NAMALWA (cell line): ENCODE measurements at places on chromosomes 16 and 17.
A peak's percentile ranks its signal among the peaks of the same experiment; 100 is the strongest.

GRCh38 chr16:5045499-5046115 is 11.9 kb upstream of the NAGPA start:
- no peak for DNase-seq

DNA sequence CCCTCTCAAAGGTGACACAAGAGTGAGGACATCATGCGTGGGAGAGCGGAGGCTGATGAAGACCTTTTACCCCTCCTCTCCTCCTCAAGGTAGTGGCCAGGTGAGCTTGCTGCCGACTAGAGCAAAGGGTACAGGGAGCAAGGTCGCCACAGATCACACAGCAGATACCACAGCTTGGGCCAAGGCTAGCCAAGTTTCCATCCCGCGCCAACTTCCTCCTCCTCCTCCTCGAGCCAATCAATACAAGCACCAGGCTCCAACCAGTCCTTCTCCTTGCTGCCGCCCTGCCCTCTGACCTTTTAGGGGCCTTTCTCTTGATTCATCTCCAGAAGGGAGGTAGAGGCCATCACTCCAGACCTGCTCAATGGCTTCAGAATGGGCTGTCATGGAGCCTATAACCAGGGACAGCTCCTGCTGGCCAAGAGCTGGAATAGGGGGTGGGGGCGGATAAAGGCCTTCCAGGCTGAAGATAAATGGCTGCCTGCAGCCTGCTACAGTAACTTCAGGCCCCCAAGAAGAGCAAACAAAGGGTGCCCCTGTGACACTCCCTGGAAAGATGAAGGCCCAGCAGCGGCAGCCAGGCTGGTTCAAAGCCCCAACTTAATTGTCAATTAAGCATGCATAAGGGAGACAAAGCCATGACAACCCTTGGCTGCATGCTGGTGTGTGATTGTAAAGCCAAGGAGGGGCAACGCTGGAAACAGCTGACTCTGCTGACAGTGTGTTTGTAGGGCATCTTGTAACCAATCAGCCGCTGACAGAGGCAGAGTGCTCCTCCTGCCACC is 17.8 kb downstream of the HNF1B start:
- no peak for DNase-seq

DNA sequence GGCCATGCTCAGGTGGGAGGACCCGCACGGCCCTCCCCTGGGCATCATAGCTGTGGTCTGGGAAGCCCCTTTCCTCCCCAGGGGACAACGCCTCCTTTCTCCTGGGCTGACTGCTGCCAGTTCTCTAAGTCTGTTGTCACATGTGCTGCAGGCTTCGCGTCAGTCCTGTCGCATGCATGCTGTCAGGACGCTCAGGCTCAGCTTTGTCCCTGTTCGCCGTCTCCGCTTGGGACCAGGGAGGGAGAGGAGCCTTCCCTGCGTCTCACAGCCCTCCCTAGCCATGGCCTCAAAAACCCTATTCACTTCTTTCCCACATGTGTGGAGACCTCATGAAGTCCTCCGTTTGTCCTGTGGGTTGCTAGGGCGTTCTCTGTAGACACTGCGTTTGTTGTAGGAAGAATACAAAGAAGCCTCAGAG is 21.4 kb downstream of the LDHD start:
- no peak for DNase-seq

DNA sequence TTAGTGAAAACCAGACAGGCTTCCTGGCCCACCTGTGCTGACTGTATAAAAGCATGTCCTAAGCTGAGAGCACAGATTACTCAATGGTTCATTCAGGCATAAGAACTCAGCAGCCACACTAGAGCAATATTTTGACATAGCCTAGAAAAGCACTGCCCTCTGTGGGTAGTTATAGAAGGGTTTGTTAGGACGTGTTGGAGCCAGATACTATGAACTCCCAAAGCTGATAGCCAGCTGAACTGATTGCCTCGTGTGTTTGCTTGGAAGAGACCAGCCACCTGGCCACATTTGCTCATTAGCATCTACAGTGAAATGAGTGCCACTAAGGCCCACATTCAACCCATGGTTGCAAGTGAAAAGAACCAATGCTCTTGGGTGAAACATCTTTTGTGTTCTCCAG is 30.8 kb upstream of the ABCA5 start:
- peak; percentile 5 for DNase-seq

- DNase-seq = no peak
These were observed 594.7 kb downstream of the TP53TG3F start for GRCh38 chr16:34054137-34054536.

GRCh38 chr17:40321524-40321929 is 12.5 kb downstream of the RARA start:
- no peak for DNase-seq

- no peak for DNase-seq
These were observed 89.0 kb upstream of the DNAH17 start for GRCh38 chr17:78665952-78666920.

DNA sequence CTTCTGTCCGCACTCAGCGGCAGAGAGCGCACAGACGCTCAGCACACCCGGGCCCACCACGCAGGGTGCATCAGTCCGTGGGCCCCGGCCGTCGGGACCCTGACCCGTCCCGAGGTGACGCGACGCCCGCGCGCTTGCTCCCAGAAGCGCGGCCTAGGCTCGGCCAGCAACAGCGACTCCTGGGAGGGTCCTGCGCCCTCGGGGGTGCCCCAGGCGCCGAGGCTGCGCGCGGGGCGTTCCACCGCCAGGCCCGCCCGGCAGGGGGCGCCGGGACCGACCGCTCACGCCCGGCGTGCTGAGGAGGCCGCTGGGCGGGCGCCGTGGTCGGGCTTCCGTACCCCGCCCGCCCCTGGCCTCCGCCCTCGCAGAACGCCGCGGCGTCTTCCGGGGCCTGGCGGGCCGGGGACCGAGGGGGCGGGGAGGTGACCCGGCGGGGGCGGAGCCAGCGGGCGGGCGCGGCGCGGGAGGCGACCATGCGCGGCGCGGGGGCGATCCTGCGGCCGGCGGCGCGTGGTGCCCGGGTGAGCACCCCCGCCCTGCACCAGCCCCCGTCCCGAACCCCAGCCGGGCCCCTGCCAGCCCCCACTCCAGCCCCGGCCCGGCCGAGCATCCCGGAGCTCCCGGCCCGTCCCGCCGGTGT is at the start of gene CISD3:
CISD3 (plus strand) TSS at position 456 of the 640 bp plus-strand sequence; CDS start at position 474, 18 bp downstream.
- peak; percentile 90 for DNase-seq

DNA sequence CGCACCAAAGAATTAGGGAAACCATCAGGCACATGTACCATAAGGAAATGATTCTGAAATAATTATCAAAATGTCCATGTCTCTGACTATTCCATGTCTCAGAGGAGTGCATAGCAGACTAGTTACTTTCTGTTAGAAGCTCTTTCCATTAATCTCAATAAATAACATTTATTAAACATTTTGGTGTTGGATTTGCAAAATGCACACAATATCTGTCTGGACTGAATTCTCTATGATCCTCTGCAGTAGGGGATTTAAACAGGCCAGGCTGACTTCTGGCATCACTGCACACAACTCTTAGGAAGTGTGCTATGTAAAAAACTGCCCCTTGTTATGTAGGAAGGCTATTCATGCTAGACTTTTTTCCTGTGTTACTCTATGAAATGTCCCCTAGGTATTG is 283.3 kb upstream of the CDH5 start:
- no peak for DNase-seq

DNA sequence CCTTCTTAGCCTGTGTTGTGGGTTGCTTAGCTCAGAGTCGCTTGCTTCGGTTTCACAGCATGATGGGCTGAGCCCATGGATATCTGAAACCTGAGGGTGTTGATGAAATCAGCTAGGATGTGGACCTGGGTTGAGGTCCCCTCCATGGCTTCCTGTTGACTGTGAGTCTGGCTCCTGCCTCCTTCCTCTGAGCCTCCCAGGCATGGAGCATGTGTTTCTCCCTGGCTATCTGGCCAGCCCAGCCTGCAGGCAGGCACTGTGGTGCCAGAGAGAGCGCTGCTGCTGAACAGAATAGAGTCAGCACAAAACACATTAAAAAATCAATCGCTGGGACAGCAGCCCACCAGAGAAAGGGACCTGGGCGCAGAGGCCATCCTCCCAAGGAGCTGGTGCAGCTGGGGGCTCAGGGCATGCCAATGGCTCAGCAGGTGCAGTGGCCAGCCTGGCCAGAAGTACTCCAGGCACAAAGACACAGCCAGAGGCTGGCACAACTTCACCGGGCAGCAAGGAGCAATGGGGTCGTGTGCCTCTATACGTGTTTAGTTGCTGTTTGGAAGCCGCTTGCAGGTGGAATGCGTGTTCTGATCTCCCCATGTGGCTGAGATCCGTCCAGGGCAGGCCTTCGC is 28.3 kb upstream of the GPRC5C start:
- DNase-seq = no peak

- no peak for DNase-seq
These were observed 35.5 kb downstream of the PIPOX start for GRCh38 chr17:29078183-29079045.

DNA sequence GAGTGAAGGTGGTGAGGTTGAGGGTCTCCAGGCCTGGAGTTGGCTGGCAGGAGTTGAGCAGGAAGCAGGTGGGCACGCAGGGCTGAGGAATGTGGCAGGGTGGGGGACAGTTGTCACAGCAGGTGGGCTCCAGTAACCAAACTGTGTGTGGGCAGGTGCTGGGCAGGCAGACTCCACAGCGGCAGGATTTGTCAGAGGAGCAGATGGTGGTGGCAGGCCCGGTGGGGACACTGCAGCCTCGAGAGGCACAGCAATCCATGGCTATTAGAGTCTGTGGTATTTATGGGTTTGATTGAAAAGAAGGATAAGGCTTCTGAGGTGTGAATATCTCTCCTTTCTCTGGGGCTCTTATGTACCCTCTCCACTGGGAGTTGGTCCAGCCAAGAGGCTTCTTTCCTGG is at the start of gene KRTAP3-3:
KRTAP3-3 (minus strand) TSS at position 326 of the 400 bp plus-strand sequence; CDS start at position 259, 67 bp downstream.
- no peak for DNase-seq

DNA sequence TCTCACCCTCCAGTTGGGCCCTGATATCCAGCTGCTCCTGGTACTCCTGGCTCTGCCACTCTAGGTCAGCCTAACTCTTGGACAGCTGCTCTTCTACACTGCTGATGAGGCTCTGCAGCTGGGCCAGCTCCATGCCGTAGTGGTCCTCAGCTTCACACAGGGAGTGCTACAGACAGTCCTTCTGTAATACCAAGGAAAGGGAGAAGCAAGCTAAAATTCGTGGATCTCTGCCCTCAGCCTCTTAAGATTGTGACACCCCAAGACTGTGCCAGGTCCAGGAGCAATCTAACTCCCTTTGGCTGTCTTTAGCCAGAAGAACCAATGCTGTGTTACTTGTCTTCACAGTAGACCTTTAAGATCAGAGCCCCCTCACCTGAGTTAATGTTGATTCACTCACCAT is 7.7 kb upstream of the KRT38 start:
- no peak for DNase-seq

- DNase-seq = no peak
These were observed 49.4 kb upstream of the MARCHF10 start for GRCh38 chr17:62857526-62857925.

DNA sequence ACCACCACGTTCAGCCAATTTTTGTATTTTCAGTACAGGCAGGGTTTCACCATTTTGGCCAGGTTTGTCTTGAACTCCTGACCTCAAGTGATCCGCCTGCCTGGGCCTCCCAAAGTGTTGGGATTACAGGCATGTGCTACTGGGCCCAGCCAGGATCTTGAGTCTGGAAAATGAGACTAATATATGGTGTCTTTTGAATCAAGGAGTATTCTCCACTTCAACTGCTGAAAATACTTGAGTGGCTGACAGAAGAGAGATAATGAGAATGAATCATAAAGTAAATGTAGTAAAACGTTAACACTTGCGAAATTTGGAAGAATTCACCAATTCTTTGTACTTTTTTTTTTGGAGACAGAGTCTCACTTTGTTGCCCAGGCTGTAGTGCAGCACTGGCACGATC is 16.6 kb downstream of the SMYD4 start:
- DNase-seq = no peak

DNA sequence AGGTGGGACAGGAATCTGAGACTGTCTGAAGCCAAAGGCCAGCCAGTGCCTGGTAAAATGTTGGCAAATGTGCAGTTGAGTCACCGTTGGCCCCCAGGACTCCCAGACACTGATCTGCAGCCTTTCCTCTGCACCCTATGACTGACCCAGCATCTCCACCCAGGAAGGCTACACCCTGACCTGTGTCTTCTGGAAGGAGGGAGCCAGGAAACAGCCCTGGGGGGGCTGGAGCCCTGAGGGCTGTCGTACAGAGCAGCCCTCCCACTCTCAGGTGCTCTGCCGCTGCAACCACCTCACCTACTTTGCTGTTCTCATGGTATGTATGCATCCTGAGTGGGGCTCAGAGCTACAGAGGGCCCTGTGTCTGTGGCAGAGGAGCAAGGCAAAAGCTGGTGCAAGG is 24.0 kb downstream of the ADGRG5 start:
- no peak for DNase-seq

GRCh38 chr17:29107084-29107483 is 64.1 kb downstream of the PIPOX start:
- no peak for DNase-seq

- DNase-seq = no peak
These were observed 520.9 kb upstream of the CDH5 start for GRCh38 chr16:65845466-65846209.

DNA sequence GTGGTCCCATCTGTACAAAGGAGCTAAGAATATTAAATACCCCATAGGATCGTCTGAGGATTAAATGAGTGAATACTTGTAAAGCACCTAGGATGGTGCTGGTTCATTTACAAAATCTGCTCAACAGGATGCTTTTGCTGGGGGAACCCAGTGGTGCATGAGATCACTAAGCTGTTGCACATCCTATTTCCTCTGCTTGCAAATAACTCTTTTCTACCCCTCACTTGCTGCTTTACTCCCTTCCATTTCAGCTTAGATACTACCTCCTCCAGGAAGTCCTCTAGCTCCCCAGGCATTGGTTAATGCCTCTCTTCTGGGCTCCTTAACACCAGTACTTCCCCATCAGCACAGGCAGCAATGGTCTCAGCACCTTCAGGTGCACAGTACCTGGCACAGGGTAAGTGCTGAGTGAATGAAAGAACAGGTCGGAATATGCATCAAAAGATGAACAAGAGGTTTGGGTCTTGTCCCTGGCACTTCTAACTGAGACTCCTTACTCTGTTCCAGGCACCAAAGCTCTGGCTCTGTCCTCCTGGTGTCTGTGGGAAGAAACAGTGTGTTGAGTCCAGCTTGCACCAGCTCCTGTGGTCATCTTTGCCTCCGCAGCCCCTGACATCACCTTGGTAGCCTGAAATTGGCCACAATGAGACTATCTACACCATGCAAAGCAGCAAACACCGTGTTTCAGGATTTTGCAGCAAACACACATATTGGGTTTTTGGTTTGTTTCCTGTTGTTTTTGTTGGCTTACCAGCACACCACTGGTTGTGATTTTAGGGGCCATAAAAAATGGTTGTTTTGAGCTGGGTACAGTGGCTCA is 24.1 kb upstream of the IL21R start:
- peak; percentile 46 for DNase-seq
